ENCODE measurements at places on chromosomes 13 and 19.
A peak's percentile ranks its signal among the peaks of the same experiment; 100 is the strongest.

GRCh38 chr13:101555610-101556009, 103.1 kb downstream of the ITGBL1 start:
- no peak for DNase-seq

- peak; percentile 53 for DNase-seq
Measured at GRCh38 chr19:49391581-49392399, 3.7 kb downstream of the KASH5 start.

DNA sequence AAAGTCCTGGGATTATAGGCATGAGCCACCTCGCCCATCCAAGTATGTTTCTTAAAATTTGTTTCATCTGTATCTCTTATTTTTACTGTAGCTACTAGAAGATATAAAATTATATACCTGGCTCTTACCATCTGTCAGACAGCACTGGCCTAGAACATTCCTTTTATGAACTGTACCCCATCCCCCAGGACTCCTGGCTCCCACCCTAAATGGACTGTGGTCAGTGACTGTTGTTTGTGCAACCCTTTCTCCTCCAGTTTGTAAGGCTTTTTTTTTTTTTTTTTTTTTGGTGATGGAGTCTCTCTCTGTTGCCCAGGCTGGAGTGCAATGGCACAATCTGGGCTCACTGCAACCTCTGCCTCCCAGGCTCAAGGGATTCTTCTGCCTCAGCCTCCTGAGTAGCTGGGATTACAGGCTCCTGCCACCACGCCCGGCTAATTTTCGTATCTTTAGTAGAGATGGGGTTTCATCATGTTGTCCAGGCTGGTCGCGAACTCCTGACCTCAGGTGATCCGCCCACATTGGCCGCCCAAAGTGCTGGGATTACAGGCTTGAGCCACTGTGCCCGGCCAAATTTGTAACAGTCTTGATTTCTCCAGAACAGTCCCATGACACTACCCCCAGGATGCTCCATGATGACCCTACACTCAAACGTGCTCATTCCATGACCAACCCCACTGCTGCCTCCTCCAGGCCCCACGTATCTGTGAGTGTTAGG, 2.5 kb downstream of the NDUFA3 start:
- DNase-seq: no peak

- no peak for DNase-seq
Measured at GRCh38 chr19:51342631-51343569, 961 bp upstream of the VSIG10L start.
